Regular cardiac myocyte (primary cell): ENCODE measurements at places on chromosomes 4 and X. TPM values are rescaled to one million over a fixed set of nuclear protein-coding genes. Genes with fewer than 3 reads are reported as not detected.

PHF8 gene
- 11.0 and 12.3 TPM in 2 replicates for total RNA-seq

CPZ gene
- total RNA-seq, result 1.5 and 9.0 TPM in 2 replicates

DUX4 gene
- total RNA-seq, result not detected in 2 replicates

USP17L18 gene
- total RNA-seq, result not detected in 2 replicates

SLC2A9 gene
- total RNA-seq, result 2.1 and 3.4 TPM in 2 replicates

YY2 gene
- 1.2 and 1.4 TPM in 2 replicates for total RNA-seq

SNCA gene
- 0.56 and 0.96 TPM in 2 replicates for total RNA-seq

SPP1 gene
- 10.7 and 26.5 TPM in 2 replicates for total RNA-seq

RASL11B gene
- total RNA-seq, result 0.19 and 0.28 TPM in 2 replicates

P2RY10 gene
- not detected in 2 replicates for total RNA-seq
